ENCODE measurements at places on chromosomes 5 and 9. TPM values are rescaled to one million over a fixed set of nuclear protein-coding genes. Genes with fewer than 3 reads are reported as not detected.

The SOHLH1 gene
- not detected for total RNA-seq

The TSSK1B gene
- total RNA-seq, result 2.1 TPM

The LCN12 gene
- total RNA-seq, result 3.4 TPM

DNA sequence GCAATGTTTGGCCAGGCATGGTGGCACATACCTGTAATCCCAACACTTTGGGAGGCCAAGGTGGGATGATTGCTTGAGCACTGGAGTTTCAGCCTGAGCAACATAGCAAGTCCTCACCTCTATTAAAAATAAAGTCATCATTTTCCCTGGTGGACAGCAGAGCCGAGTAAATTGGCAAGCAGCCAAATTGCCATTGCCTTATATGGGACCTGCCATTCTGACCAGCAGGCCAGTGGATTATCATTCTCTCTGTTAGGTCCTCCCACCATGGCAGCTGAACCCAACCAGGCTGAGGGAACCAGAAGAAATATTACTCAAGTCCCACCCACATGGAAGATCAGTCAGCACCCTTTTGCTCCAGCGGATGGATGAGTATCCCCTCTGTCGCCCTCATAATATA is 1829.9 kb downstream of the EFNA5 start:
- no peak for DNase-seq

GRCh38 chr9:133146746-133147411 is 16.8 kb downstream of the GBGT1 start:
- DNase-seq, result no peak

DNA sequence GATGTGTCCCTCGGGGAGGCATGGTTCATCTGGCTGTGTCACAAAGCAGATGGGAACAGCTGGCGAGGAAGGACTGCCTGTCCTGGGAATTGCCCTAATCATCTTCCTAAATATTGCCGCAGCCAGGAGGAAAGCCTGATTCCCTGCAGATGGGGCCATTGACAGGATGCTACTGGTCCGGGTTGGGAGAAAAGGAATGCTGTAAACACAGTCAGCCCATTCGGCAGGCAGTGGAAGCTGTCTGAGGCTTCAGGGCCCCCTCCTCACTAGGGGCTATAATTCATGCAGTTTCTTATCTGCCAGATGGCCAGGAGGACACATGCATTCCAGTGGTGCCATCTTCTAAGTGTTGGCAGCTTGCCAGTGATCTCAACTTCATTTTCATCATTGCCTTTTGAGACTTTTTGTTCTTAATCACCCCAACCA is 110.3 kb downstream of the KCNIP1 start:
- DNase-seq, result no peak

GRCh38 chr9:93267681-93268505 is 84.0 kb downstream of the WNK2 start:
- peak; percentile 37 for DNase-seq

DNA sequence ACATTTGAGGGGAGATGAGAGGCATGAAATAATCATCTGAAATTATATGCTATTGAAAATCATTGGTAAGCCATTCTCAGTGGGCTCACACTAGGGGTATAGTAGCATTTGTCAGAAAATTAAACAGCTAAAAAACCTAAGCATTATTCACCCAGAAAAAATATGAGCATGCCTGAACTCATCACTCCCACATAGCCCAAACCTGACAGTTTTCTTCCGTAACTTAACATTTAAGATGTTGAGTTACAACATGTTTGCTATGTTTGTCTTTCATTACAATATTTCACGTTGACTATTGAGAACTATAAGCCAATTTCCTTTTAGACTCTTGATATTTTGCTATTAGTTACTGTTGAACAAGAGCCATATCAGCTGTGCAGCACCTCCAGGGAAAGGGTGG is 23.5 kb upstream of the GHR start:
- DNase-seq, result no peak

DNA sequence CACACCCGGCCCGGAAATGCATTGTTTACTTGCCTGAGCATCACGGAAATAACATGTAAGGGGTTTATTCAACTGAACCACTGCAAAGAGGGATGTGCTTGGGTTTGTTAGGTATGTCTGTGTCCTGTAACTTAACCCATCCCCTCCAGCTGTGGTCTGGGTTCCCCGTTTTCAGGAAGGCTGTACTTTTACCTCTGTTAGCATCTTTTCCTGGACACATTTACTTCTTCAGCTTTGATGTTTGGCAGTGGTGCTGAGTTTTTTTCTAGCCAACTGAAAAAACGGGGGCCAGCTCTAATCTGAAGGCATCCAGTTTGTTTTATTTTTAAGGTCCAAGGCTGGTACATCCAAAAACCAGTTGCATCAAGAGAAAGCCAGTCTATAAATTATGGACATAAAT is 561.8 kb downstream of the BNC2 start:
- DNase-seq, result no peak

Measured in ureter (tissue), 1 donor.